ENCODE measurements at places on chromosomes 5 and 9.

- DNase-seq = no peak
Observed at GRCh38 chr9:137169896-137170358, at the start of gene LRRC26. Gene LRRC26, minus strand, starts transcription at chr9:137170051. Its CDS starts 108 bp downstream, at chr9:137169943.

DNA sequence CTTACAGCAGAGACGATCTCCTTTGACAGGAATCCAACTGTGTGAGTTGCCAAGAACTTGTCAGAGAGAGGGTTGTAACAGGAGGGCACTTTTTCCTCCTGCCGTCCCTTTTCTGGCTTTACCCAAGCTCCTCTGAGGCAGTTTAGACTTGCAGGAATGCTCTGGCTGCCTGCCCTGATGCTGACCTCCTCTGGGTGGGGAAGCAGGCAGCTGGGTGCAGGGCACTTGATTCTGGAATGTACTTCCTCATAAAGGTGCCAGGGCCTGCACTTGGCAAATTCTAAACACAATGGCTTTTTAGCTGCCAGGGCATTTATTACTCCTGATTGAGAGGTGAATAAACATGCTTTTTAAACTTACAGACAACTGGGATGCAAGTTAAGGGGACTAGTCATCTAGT, 190.4 kb downstream of the EPB41L4A start:
- no peak for DNase-seq

GRCh38 chr9:85246541-85246940, 495.2 kb downstream of the AGTPBP1 start:
- no peak for DNase-seq

DNA sequence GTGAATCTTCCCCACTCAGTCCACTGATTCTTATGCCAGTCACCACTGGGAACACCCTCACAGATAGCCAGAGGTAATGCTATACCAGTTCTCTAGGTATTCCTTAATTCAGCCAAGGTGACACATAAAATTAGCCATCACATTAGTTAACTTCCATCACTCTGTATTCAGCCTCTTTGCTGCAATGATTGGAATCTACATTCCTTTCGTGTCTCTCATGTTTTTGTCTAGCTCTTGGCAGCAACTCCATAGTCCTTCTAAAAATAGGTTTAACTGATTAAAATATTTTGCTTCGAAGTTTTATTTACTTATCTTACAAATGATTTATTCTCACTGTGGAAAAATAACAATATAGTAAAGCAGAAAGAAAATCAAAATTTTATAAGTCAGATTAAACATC, 19.6 kb upstream of the RNF20 start:
- no peak for DNase-seq

GRCh38 chr9:18783909-18784308, 249.1 kb downstream of the SAXO1 start:
- DNase-seq = no peak

GRCh38 chr9:89175828-89176261, 2.8 kb downstream of the SHC3 start:
- DNase-seq = no peak

GRCh38 chr5:87581661-87582060, 168.9 kb upstream of the CCNH start:
- DNase-seq = no peak

DNA sequence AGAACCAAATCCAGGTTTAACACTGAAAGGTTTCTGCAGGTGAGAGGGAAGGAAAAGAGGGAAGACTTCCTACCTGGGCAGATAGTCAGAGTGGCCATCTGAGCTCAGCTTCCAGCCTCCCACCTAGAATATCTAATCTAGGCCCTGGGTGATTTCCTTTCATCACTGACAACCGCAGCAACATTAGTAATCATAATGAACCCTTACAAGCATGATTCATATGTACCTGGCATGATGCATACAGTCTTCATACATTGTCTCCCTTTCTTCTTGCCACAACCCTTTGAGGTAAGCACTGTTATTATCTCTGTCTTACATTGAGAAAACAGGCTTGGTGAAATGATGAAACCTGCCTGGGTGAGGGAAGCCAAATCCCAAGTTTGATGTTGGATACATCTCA, 13.5 kb downstream of the AFAP1L1 start:
- DNase-seq = no peak

DNA sequence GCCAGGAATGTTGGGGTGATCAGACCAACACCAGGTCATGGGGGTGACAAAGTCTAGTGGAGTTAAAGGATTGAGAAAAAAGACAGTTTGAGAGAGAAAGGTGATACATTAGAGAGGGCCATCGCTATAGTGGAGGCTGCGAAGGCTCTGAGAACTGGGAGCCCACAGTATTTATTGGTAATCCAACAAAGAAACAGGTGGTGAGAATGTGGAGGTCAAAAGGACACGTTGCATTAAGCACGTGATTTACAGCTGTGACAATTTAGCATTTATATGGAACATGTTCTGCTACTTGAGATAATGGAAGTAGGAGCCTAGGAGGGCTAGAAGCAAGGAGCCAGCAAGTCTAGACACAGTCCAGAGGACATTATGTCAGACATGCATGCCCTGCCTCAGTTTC, 2086.5 kb upstream of the C9orf72 start:
- no peak for DNase-seq

- peak; percentile 72 for DNase-seq
Observed at GRCh38 chr9:113511856-113512761, 48.6 kb downstream of the RGS3 start.

- no peak for DNase-seq
Observed at GRCh38 chr5:95861221-95861863, 38.8 kb upstream of the GLRX start.

- DNase-seq = no peak
Observed at GRCh38 chr5:54021431-54022164, 288.8 kb downstream of the ARL15 start.

GRCh38 chr9:3963643-3964369, 336.1 kb downstream of the GLIS3 start:
- DNase-seq = no peak

- DNase-seq = no peak
Observed at GRCh38 chr5:9176641-9177040, 369.2 kb downstream of the SEMA5A start.

- DNase-seq = no peak
Observed at GRCh38 chr9:86405086-86405491, 50.9 kb upstream of the TUT7 start.

GRCh38 chr9:91991721-91992341, 41.8 kb upstream of the ROR2 start:
- no peak for DNase-seq

DNA sequence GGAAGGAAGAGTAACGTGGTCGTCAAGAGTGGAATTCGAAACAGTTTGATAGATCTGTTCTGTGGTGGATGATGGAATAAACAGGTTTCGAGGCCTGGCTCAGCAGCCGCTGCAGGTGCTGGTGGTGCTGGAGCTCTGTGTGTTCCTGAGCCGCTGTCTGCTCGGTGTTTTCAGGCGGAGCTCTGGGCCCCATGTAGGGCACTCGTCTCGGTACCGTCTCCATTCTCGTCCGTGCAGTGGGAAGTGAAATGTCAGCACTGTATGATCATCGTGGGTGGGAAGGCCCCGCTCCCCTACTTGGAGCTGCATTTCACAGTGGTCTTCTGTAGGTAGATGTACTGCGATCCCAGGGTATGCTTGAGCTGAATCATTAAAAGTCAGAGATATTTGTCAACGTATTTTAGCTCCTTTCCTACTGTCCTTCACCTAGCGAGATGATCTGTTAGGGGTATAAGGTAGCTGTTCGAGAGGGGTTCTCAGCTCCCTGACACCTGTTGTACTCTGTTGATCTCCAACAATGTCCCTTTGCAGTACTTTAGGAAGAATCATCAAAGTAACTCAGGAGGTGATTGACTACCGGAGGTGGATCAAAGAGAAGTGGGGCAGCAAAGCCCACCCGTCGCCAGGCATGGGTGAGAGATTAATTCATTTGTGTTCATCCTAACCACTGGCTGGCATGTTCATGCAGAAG, 35.9 kb downstream of the TENT4A start:
- DNase-seq = no peak

DNA sequence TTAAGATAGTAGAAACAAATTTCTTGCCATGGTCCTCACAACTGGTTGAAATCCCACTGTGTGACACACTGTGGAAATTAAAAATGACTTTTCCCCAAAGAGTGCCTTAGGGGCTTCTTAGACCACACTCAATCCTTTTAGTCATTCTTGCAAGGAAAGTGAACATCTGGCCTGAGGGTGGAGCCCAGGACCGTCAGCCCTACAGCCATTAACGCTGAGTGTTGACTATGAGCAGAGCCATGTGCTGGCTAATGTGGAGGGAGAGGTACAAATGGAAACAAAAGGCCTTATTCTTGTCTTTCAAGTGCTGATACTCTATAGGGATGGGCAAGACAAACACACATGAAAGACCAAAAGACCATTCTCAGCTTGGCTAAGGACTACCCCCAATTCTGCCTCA, 456.5 kb downstream of the ZSWIM6 start:
- DNase-seq = no peak

DNA sequence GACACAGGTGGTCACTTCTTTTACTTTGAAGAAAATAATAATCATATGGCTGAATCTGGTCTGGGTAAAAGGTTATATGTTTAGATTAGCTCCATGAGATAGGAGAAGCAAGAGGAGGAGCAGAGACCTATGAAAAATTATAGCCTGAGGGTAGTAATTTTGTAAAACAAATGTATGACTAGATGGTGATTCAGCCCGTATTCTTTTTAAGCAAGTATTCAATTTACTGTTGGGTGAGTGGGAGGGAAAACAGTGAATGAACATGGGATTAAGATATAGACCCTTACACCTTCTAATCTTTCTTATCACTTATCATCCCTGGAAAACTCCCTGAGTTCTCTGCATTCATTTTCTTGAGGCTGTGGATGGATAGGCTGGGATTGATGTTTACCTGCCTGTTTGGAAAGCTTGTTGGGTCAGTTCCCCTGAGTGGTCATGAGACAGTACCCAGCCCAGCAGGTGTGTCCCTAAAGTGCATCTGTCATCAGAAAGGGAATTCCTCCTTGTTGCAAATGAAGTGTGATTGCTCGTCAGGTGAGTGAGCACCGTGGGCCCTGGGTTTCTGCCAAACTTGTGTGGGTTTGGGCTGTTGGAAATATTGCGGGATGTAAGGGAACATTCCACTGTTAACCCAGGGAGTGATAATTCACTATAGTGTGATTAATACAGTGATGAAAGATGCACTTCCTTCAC, 101.2 kb upstream of the GDNF start:
- DNase-seq = no peak

GRCh38 chr9:95732802-95733688, 142.4 kb upstream of the ERCC6L2 start:
- no peak for DNase-seq

DNA sequence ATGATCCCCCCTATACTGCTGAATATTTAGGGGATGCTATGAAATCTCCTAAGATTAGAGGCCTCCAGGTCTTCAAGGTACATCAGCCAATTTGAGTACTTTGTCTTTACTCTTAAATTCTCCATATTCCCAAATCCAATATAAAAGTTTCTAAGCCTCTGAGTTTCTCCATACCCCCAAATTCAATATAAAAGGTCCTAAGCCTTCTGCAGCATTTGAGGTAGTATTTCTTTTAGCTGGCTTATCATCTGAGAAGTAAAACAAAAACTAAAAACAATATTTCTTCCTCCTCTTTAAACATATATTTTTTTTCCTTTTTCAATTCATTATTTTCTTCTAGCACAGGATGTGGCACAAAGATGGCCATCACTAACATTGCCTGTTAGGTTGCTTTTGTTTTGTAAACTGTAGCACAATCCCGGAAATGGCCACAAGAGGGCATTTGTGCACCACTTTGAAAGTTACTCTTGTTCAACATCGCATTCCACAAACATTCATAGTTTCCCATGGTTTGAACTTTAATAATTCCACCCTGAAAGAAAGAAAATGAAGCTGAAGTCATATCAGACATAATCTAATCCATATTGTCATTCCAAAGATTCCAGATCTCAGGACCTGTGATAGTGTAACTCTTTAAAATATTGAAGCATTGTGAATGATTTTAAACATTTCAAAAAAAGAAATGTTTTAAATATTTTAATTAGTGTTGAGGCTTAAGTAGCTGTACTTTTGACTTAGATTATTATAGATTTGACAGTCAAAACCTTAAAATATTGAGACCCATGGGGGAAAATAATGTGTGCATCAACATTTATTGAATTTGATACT, 21.0 kb upstream of the SCGB3A2 start:
- no peak for DNase-seq

GRCh38 chr9:68999393-69000105, 14.4 kb downstream of the PRKACG start:
- DNase-seq = peak; percentile 13

DNA sequence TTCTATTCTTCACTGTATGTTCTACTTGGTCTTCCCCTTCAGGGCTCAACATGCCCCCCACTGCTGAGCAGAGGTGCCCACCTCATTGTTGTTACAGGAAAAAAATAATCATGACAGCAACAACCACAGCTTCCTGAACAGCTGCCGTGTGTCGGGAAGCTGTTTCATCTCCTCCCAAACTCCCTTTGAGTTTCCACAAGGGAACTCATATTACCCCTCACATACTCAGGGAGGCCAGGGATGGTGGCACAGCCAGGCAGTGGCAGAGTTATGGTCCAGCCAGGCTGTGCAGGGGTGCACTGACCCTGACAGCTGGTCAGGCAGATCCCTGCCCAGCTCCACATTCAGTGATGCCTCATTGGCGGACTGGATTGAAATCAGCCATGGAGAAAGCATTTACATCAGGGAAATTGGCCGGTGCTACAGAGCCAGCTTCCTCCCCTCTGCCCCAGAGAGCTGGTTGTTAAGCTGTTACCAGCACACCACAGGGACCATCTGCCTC, 37.3 kb downstream of the SARDH start:
- DNase-seq = no peak

DNA sequence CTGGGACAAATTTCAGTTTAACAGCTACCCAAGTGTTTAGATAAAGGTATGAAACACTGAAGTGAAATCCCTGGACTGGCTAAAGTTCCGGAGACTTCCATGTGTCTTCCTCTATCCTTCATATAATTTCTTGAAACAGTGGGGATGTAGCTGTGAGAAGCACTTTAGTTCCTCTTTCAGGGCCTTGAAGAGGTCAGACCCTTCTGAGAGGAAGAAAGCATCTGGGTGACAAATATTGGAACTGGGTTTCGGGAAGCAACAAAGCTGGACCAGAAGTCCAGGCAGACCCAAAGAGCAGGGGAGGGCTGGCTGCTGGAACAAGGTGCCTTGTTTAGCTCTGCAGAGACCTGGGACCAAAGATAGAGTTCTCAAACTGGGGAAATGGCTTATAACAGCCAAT, 75.4 kb upstream of the ZFAND5 start:
- DNase-seq = no peak

GRCh38 chr5:132024117-132024435, 12.6 kb upstream of the ACSL6 start:
- DNase-seq = no peak

GRCh38 chr9:110059461-110059860, 148.5 kb downstream of the C9orf152 start:
- no peak for DNase-seq
